ENCODE measurements at places on chromosomes 13 and 19.

- no peak for DNase-seq
- H3K27me3 ChIP-seq: no peaks in the 10 kb centered on the region
- no peaks in the 10 kb centered on the region for H3K4me1 ChIP-seq
- H3K36me3 ChIP-seq: no peaks in the 10 kb centered on the region
- no peak overlapping the region for H3K4me3 ChIP-seq
- no peak overlapping the region for H3K27ac ChIP-seq
Observed at GRCh38 chr13:65034266-65034665, 2195.9 kb downstream of the PCDH9 start.

DNA sequence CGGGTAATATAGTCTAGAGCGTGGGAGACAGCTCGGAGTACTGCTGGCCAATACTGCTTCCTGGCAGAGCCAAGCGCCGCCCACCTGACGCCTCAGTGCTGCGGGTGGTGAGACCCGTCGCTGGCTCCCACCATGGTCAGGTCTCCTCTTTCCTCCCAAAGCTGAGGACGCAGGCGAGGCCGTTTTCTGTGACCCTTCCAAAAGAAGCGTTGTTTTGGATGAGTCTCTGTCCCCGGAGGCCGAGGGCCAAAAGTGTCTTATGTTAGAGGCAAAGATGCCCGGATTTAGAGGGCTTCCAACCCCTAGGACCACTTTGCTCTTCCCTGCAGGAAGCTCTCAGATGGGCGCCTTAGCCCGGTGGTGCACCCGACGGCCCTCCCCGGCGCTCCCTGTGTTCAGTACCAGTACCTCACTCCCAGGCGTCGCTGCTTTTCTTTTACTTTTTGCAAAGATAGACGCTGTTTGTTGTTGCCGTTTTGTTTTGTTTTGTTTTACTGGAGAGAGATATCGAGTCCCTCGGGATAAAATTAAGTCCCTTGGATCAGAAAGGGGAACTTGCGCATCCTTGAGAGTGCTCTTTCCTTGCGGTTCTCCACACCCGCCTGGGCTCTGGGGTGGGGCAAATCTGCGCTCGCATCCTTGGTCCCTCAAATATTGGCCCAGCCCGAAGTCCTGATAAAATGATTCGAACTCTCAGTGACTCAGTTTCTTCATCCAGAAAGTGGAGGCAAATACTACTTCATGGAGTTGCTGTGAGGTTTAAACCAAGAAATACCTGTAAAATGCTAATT, 7.0 kb downstream of the PDX1 start:
- no peak overlapping the region for H3K27ac ChIP-seq
- H3K36me3 ChIP-seq: no peaks in the 10 kb centered on the region
- peaks cover 69% of the 10 kb centered on the region for H3K4me1 ChIP-seq
- no peak overlapping the region for H3K4me3 ChIP-seq

DNA sequence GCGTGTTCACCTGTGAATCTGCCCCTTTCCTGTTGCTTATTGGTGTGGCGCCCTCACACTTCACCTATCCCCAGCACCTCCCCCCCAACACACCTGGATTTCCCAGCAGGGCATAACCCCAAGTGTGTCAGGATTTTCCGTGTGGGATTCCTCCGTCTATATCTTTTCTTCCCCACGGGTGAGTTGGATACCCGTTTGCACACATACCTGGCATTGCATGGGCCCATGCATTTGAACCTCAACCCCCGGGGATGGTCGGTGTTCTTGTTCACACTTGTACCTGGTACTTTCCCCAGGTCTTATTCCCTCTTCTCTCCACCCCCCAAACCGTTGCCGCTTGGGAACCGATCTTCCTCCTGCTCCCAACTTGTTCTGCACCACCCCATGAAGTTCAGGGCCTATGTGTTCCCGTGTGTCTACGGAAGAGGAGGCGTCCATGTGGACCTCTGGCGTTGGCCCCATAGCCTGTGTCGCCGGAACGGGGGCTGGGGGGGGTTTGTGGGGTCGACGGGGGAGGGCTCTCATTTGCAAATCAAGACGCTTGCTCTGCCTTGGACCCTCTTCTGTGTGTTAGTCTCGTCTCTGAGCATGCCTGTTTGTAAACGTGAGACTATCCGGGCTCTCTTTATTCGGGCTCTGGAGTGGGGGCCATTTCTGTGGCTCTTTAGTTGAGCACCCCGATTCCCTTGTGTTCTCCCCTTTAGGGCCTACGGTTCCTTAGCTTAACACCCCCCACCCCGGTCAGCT, 1.7 kb downstream of the PRR12 start:
- peaks cover 26% of the 10 kb centered on the region for H3K4me1 ChIP-seq
- peak overlapping the region; percentile 69 for H3K4me3 ChIP-seq
- H3K27ac ChIP-seq: peak overlapping the region; percentile 60
- no peak for DNase-seq

DNA sequence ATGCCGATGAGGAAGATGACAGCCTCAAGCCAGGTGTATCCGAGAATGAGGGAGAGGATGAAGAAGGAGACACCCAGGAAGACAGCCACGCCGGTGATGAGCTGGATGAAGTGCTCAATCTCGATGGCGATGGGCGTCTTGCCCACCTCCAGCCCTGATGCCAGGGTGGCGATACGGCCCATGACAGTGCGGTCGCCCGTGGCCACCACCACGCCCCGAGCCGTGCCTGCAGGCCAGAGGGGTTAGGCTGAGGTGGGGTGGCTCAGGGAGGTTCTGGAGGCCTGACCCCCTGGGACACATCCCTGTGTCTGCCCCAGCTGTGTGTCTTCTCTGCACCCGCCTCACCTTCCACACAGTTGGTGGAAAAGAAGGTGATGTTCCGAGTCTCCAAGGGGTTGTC, 9.1 kb downstream of the ATP1A3 start:
- no peaks in the 10 kb centered on the region for H3K36me3 ChIP-seq
- no peaks in the 10 kb centered on the region for H3K27me3 ChIP-seq
- H3K27ac ChIP-seq: no peak overlapping the region
- no peak for DNase-seq
- H3K4me3 ChIP-seq: no peak overlapping the region

DNA sequence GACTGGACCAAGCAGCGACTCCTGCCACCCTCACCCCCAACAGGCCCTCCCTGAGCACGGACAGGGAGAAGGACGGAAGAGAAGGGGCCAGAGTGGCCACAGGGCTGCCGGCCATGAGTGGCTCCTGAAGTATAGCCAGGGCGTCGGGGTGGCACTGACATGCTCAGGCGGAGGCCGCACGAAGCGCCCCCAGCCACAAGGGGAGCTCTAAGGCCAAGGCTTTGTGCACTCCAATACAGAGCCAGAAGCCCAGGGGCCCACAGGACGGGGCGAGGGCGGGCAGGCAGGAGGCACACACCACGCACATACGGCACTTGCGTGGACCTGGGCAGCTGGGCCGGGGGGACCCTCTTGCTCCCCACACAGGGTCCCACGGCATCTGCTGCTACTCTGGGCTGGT, 52.0 kb downstream of the KLF2 start:
- H3K27me3 ChIP-seq: no peaks in the 10 kb centered on the region
- peaks cover 65% of the 10 kb centered on the region for H3K36me3 ChIP-seq
- H3K27ac ChIP-seq: no peak overlapping the region
- DNase-seq: peak; percentile 52

- H3K27me3 ChIP-seq: no peaks in the 10 kb centered on the region
- H3K36me3 ChIP-seq: no peaks in the 10 kb centered on the region
- H3K4me3 ChIP-seq: no peak overlapping the region
- H3K4me1 ChIP-seq: no peaks in the 10 kb centered on the region
Observed at GRCh38 chr13:35858665-35859064, 272.5 kb downstream of the DCLK1 start.

GRCh38 chr13:75446874-75447273, 35.1 kb downstream of the TBC1D4 start:
- H3K4me3 ChIP-seq: no peak overlapping the region
- H3K27ac ChIP-seq: no peak overlapping the region
- no peaks in the 10 kb centered on the region for H3K36me3 ChIP-seq
- no peak for DNase-seq
- H3K4me1 ChIP-seq: no peaks in the 10 kb centered on the region

DNA sequence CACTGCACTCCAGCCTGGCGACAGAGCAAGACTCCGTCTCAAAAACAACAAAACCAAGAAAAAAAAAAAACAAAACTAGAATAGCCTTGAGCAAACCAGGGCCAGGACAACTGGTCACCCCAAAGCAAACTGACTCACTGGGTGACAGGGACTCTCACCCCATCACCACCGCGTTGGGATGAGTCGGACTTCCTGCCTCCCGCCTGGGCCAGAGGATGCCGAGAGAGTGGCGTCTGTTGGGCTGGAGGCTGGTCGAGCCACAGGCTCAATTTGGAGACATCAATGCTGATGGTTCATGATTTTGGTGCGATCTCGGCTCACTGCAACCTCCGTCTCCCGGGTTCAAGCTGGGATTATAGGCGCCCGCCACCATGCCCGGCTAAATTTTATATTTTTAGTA, 11.6 kb downstream of the TMPRSS9 start:
- no peak overlapping the region for H3K27ac ChIP-seq
- H3K4me1 ChIP-seq: no peaks in the 10 kb centered on the region
- H3K27me3 ChIP-seq: no peaks in the 10 kb centered on the region
- H3K4me3 ChIP-seq: no peak overlapping the region
- no peak for DNase-seq
